ENCODE measurements at places on chromosomes 6 and 20.

DNA sequence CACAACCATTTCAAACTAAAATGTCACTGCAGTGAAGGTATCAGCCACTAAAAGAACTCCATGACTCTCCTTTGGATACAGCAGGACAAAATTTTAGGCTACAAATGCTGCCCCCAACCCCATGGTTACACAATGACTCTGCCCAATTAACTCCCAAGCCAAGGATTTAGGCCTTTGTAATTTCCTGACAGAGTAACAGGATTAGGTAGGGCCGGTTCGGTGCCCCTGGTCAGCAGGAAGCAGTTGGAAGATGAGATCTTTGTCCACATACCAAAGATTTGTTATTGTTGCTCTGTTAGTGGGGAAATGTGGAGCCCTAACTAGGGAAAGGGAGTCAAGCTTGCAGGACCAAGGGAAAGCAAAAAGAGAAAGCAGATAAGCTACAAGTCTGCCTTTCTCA, 26.7 kb upstream of the RIPK1 start:
- DNase-seq: no peak

DNA sequence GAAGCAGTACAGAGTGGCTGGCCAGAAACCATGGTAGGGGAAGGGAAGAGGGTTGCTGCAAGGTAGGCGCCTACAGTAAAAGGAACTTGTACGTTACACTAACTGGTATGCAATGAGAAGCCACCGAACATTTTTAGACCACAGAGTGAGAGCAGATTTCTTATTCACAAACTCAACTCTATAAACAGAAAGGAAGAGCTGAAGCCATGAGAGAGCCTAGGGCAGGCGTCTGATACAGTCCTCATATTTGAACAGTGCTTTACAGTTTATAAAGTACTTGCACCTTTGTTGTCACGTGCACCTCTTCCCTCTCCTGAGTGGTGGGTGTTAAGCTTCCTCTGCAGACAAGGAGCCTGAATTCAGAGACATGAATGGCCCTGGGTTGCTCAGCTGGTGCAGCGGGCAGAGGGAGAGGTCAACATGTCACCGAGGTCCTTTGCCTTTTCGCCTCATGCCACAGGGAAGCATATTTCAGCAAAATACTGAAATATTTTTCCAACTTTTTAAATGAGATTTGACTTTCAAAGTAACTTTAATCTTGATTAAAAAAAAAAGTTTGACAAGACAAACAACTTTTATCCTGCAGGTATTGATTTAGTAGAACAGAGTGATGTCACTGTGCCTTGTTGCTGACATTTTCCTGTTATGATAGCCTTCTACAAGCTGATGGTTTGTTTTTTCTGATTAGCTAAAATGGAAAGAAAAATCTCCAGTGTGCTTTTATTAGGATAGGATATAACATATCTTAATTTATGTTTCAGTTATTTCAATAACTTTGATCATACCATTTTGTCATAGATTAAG, 23.8 kb downstream of the UST start:
- no peak for DNase-seq

- DNase-seq: no peak
Measured at GRCh38 chr6:122151066-122151465, 248.4 kb upstream of the HSF2 start.

GRCh38 chr20:47677635-47678453, 107.4 kb downstream of the SULF2 start:
- no peak for DNase-seq
